ENCODE measurements at places on chromosomes 4 and X.

GRCh38 chr4:14096396-14096965, 469.0 kb upstream of the BOD1L1 start:
- DNase-seq = no peak

DNA sequence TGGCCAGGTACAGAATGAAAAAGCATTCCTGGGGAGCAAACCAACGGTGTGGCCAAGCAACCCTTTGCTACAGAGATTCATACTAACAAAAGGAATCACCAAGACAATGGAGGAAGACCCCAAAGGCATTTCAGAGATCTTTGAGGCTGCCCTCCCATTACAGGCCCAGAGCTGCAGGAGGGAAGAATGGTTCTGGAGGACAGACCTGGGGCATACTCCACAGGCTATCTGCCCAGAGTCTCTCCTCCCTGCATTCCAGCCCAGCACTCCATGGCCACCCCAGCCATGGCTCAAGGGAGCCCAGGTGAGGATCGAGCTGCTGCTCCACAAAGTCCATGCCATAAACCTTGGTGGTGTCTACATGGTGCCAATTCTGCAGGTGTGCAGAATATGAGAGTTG, 81.9 kb downstream of the ATP11C start:
- DNase-seq = no peak

DNA sequence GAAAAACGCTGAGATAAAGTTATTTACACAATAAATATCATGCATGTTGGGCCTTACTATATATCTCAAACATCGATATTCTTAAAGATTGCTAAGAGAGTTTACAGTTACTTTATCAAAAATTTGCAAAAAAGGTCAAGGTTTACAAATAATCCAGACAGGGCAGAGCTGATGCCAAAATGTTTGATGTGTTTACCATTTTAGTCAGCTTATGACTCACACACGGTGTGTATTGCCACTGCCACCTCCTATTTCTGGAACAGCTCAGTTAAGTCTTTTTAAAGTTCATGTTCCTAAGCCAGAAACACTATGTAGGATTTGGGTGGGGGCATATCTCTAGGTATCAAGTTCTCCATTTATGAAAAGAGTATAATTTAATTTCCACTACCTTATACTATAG, 580.6 kb downstream of the INPP4B start:
- peak; percentile 44 for DNase-seq

- no peak for DNase-seq
Observed at GRCh38 chrX:17081968-17082367, 135.5 kb downstream of the REPS2 start.

- DNase-seq = no peak
Observed at GRCh38 chr4:153261914-153262313, 57.7 kb downstream of the TRIM2 start.

- no peak for DNase-seq
Observed at GRCh38 chrX:148492057-148492456, 8.4 kb upstream of the AFF2 start.

GRCh38 chr4:154731756-154732155, 12.0 kb upstream of the LRAT start:
- DNase-seq = no peak

DNA sequence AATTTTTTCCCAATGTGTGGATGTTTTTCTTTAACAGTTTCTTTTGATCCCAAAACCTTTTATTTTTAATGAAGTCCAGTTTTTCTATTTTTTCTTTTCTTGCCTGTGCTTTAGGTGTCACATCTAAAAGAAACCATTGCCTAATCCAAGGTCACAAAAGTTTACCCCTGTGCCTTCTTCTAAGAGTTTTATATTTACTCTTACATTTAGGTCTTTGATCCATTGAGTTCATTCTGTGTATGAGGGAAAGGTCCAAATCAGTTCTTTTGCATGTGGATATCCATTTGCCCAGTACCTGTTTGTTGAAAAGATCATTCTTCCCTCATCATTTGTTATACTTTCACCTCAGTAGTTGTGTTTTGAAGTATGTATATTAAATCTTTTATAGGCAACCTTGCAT, 13.0 kb downstream of the LRP2BP start:
- no peak for DNase-seq

DNA sequence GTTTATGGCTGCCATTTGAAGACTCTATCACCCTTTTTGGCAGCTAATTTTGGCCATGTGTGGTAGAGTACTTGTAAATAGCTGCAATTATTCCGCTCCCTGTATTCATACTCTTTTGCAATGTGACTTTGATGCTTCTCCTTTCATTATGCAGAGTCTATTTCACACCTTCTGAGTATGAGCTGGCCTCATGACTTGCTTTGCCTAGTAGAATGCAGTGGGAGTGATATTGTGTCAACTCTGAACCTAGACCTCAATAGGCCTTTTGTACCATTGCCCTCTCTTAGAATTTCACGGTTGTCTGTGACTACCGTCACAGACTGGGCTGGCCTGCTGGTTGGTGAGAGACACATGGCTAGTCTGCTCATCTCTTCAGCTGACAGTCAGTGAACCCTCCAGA, 118.8 kb downstream of the DDIT4L start:
- DNase-seq = no peak

DNA sequence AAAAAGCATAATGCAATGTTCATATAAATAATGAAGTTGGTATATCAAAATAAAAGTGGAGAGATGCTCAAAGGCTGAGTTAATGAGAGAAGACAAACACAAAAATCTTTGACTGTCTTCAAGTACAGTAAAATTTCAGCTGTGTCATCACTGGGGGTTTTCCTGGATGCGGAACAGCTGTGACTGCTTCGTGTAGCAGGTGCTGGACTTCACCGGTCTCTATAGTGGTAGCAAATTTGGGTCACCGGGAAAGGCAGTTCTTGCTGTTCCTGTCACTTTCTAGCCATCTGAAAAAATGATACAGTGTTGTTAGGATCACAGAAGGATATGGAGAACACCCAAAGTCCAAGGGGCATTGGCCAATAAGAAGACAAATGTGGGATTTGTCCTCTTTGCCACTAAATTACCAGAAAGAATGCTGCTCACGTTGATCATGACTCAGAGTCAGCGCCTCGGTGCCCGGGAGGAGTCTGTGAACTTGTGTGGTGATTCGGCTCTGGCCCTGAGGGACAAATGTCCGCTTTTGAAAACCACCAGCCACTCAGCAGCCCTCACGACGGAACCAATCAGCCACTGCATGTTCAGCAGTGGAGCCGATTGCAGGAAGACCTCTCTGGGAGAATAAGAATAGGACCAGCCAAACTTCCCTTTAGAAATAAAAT, 230.1 kb upstream of the FAT1 start:
- DNase-seq = no peak

DNA sequence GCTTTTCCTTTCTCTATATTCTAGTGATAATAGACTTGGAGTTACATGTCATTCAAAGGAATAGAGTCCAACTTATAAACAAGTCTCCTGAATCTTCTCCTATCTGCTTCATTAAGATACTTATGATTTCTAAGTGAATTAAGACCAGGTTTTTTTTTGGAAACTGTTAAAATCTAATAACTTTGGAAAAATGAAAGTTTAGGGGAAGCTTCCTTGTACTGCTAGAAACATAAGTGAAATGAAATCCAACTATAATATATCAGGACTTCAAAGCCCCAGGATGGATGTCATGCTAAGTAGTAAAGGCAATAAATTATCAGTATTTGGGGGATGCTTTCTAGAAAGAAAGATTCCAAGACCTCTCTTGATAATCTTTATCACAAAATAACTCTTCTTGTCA, 24.8 kb downstream of the GRIA2 start:
- DNase-seq = no peak

- peak; percentile 45 for DNase-seq
Observed at GRCh38 chr4:1871471-1872021, 353 bp downstream of the NSD2 start.

DNA sequence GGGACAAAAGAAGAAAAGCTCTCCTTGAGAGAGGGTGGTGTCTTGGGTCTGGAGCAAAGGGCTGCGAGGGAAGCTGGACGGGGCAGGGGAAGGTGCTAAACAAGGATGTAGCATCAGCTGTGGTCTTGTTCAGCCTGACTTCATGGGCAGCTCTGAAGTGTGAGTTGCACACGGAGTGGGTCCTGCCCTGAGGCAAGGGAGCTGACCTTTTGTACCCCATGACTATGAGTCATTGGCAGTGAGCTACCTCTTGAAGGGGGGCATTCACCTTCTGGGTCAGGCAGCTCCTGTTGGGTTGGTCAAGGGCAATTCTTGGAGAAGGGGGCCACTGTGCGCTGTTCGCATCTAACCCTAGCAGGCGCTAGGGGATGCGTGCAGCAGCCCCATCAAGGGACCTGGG, 151.8 kb downstream of the SMIM20 start:
- no peak for DNase-seq

GRCh38 chrX:14899607-14900006, 26.4 kb downstream of the MOSPD2 start:
- peak; percentile 78 for DNase-seq

DNA sequence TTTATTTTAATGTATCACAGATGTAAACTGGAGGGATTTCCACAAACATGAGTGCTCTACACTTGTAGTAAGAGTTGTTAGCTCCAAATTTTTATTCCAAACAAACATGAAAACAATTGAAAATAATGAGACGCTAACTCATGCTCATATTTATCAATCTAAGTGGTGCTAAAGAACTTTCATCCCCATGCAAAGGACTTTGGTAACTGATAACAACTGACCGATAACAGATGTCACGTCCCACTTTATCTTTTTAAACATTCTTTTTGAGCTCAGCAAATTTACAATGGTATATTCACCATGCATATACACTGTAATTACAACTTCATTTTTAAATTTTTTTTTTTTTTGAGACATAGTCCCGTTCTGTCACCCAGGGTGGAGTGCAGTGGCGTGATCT, 15.6 kb upstream of the MAOA start:
- DNase-seq = no peak

DNA sequence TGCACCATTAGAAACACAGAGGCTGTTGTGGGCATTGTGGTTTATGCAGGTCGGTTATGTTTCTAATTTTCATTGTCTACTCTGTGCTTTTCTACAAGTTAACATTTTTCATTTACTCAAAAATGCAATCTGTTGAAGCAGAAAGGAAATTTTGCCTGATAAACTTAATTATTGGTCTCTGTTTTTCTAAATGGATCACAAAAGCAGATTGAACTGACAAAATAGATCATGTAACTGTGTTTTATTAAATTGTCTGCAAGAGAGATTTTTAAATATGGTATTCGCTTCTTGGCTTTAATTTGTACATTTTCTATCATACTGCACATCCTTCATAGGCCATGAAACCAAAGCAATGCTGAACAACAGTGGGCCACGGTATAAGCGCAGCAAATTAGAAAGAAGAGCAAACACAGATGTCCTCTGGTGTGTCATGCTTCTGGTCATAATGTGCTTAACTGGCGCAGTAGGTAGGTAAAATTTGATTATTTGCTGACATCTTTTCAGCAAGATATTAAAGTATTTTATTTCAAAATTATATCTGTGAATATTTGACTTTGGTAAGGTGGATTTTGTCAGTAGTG, 50.6 kb downstream of the ATP10D start:
- no peak for DNase-seq

GRCh38 chr4:76764251-76764650, 133.7 kb downstream of the SOWAHB start:
- peak; percentile 38 for DNase-seq

GRCh38 chr4:67744561-67745283, 9.5 kb downstream of the GNRHR start:
- no peak for DNase-seq

- no peak for DNase-seq
Observed at GRCh38 chr4:114494246-114494803, 104.3 kb upstream of the UGT8 start.

- peak; percentile 14 for DNase-seq
Observed at GRCh38 chr4:105979506-105979905, 84.2 kb downstream of the NPNT start.

DNA sequence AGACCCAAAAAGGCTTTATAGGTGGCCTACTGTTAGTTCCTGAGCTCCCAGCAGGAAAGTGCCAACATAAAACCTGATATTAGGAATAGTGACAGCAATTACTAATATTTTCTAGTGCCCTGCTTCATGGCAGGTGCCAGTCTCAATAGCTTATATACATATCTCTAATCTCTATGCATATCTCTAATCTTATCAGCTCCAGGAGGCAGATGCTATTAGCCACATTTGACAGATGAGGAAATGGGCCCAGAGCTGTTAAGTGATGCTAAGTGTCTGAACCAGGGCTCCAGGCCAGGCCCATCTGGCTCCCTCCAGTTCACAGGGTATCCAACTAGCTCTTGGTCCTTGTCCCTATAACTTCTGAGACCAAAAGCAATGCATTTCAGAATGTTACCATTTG, 142.5 kb downstream of the CHIC2 start:
- no peak for DNase-seq

- no peak for DNase-seq
Observed at GRCh38 chr4:16118090-16118489, 34.3 kb upstream of the PROM1 start.

- peak; percentile 76 for DNase-seq
Observed at GRCh38 chr4:123398066-123398852, 1.7 kb downstream of the SPRY1 start.

- DNase-seq = no peak
Observed at GRCh38 chr4:94345969-94346368, 3.3 kb upstream of the HPGDS start.

- no peak for DNase-seq
Observed at GRCh38 chrX:41956027-41956426, 32.7 kb upstream of the CASK start.

GRCh38 chrX:69163936-69164741, 1.1 kb downstream of the PJA1 start:
- DNase-seq = peak; percentile 25
